Breast epithelium (tissue), 4 donors: ENCODE measurements at places on chromosomes 16 and 17. TPM values are rescaled to one million over a fixed set of nuclear protein-coding genes. Genes with fewer than 3 reads are reported as not detected.
A peak's percentile ranks its signal among the peaks of the same experiment; 100 is the strongest.

Gene SLC5A11
- 0.66 TPM for total RNA-seq

- no peaks in the 10 kb centered on the region for H3K4me1 ChIP-seq
- DNase-seq, result no peak
- H3K36me3 ChIP-seq, result no peaks in the 10 kb centered on the region
- peak overlapping the region; percentile 71 for H3K27ac ChIP-seq
Observed at GRCh38 chr17:69473841-69474831, 59.6 kb downstream of the MAP2K6 start.

DNA sequence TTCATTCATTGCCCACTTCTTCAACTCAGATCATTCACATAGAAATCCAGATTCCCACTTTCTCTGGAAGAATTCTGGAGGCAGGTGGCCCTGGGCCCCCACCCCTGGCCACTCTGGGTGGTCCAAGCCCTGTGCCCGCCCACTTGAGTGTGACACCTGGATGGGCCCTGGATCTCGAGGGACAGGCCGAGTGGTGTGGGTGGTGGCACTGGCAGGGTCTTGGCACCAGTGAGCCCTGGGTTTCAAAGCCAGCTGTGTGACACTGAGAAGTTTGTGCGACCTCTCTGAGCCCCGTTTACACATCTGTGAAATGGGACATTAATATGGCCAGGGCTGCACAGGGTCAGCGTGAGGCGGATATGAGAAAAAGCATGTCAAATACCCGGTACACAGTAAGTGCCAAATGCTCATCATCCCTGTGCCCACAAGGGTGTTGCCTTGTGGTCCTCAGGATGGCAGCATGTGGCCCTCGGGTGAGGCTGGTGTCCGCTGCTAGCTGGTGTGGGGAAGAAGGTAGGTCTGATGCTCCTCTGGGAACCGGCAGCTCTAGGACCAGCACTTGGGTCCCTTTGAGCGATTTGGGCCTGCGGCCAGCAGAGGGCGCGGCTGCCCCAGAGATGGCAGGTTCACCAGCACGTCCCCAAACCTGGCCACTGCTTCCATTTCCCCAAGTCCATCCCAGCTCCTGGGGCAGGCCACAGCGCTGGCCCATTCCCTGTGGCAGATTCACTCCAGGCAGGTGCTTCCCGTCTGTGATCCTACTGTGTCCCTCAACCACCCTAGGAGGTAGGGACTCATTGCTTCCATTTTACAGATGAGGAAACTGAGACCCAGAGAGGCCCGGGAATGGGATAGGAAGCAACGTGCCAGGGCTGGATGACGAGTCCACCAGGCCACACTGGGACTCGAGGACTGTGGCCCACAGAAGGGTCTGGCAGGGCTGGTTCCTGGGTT is 3.6 kb downstream of the OSGIN1 start:
- H3K4me3 ChIP-seq, result no peak overlapping the region
- peaks cover 8% of the 10 kb centered on the region for H3K4me1 ChIP-seq
- H3K36me3 ChIP-seq, result no peaks in the 10 kb centered on the region

Gene FSCN2
- total RNA-seq, result 0.48 TPM

Gene CLDN7
- 60.0 TPM for total RNA-seq

Gene CCDC78
- 2.6 TPM for total RNA-seq

DNA sequence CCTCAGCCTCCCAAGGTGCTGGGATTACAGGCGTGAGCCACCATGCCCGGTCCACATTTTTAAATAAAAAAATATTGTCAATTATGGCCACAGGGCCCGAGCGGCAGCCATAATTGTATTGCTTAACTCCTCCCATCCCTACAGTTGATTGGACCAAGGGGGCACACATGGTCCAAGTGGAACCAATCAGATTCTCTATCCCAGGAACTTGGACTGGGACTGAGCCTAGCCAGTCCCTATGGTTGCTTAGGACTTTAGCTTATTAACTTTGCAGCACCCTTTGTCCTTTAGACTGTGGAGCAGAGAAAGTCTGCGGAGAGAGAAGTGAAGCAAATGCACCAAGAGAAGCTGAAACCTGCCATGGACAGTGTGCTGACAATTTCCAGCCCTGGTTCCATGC is 5.5 kb upstream of the RDM1 start:
- DNase-seq, result no peak
- H3K4me3 ChIP-seq, result no peak overlapping the region
- H3K27me3 ChIP-seq, result no peaks in the 10 kb centered on the region
- no peaks in the 10 kb centered on the region for H3K4me1 ChIP-seq

DNA sequence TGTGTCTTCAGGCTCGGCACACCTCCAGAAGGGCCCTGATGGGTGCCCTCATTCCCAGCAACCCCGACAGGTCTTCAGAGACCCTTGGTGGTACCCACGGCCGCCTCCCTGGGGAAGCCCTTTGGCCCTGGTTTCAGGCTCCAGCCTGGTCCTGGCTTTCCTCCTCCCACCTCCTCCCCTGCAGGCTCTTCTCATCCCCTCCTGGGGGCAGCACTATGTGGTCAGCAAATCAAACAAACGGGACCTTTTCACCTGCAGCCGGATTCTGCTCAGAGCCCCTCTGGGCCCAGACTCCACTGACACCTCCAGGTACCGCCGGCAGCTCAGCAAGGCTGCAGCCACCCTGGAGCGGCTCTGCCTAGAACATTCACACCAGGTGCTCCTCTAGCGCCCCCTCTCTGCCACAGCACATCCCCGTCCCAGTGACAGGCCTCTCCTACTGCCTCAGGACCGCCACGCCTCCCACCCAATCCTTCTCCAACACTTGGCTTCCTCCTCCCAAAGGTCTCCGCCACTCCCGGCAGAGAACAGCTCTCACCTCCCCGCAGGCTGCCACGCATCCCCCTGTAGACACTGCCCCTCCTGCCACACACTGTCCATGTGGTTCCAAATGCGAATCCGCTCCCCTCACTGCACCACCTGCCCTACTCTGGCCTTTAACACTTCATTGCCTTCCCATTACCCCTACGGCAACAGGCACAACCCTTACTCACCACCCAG is 12.0 kb downstream of the CORO7 start:
- no peaks in the 10 kb centered on the region for H3K36me3 ChIP-seq
- no peaks in the 10 kb centered on the region for H3K4me1 ChIP-seq
- no peak overlapping the region for H3K4me3 ChIP-seq
- DNase-seq, result no peak
- no peaks in the 10 kb centered on the region for H3K27me3 ChIP-seq
- no peak overlapping the region for H3K27ac ChIP-seq

Gene ACACA
- 46.5 TPM for total RNA-seq

GRCh38 chr17:8408371-8408770 is 10.7 kb upstream of the RNF222 start:
- no peak for DNase-seq
- peak overlapping the region; percentile 82 for H3K27ac ChIP-seq
- no peaks in the 10 kb centered on the region for H3K4me1 ChIP-seq
- no peaks in the 10 kb centered on the region for H3K27me3 ChIP-seq
- no peaks in the 10 kb centered on the region for H3K36me3 ChIP-seq
- H3K4me3 ChIP-seq, result peak overlapping the region; percentile 18

GRCh38 chr17:38606646-38607611 is 1.2 kb upstream of the SRCIN1 start:
- peak overlapping the region; percentile 83 for H3K4me3 ChIP-seq
- H3K36me3 ChIP-seq, result no peaks in the 10 kb centered on the region
- H3K27ac ChIP-seq, result peak overlapping the region; percentile 72

DNA sequence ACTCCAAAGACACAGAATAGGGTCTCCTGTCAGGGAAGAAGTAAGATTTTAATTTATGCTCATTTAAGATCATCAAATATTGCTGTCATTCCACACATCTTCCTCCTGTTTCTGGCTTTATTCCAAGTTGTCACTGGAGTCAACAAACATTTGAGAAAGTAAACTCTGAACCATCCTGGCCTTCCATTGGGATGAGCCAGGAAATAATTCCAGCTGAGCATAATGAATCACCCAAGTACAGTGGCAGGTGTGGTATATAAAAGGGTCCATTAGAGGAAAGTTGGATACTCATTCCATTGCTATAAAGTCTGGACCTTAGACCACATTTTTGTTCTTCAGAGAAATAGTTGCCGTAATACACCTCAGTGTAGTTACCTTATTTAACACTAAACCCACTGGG is 246.1 kb downstream of the SLC39A11 start:
- no peak overlapping the region for H3K4me3 ChIP-seq
- H3K36me3 ChIP-seq, result no peaks in the 10 kb centered on the region
- H3K27ac ChIP-seq, result no peak overlapping the region
- no peaks in the 10 kb centered on the region for H3K27me3 ChIP-seq

DNA sequence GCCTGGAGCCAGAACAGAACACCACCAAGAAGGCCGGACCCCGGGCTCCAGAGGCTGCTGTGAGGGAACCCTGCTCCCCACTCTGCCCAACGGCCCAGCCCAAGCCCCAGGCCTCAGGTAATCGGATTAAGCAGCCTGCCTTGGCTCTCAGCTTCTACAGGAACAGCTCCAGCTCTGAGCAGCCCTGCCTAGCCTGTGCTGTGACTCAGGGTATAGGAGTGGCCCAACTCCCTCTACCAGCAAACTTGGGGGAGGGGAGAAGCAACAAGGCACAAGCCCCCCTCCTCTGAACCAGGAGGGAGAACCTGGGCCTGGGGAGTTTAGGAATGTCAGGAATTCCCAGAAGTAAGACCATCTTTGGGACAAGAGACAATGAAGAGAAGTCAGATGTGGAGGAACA is 849 bp upstream of the SOX15 start:
- peaks cover 2% of the 10 kb centered on the region for H3K4me1 ChIP-seq
- H3K27me3 ChIP-seq, result no peaks in the 10 kb centered on the region
- peaks cover 12% of the 10 kb centered on the region for H3K36me3 ChIP-seq

Gene NKD1
- total RNA-seq, result 1.3 TPM

DNA sequence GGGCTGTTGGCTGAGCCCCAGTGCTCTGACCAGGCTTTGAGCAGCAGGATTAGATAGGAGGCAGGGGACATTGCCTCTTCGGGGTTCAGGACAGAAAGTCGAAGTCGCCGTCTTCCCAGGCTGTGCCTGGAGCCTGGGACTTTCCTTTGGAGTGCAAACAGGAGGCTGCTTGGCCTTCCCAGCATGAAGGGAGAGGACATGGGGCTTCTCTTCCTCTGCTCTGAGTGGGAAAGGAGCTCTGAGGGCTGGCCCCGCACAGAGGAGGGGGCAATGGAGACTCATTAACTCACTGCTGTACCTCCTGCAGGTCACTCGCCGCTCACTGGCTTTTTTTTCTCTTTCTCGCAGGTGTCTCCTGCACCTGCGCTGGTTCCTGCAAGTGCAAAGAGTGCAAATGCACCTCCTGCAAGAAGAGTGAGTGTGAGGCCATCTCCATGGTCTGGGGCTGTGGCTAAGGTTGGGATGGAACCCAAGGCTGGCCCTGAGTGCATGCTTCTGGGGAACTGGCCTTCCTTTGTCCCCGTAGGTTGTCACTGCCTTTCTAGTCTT is 642 bp downstream of the MT1F start:
- no peaks in the 10 kb centered on the region for H3K36me3 ChIP-seq
- peak overlapping the region; percentile 77 for H3K4me3 ChIP-seq
- peaks cover 2% of the 10 kb centered on the region for H3K27me3 ChIP-seq
- no peak for DNase-seq
- peaks cover 3% of the 10 kb centered on the region for H3K4me1 ChIP-seq

Gene SLC35G3
- not detected for total RNA-seq
